ENCODE measurements at places on chromosomes 2 and 18.

DNA sequence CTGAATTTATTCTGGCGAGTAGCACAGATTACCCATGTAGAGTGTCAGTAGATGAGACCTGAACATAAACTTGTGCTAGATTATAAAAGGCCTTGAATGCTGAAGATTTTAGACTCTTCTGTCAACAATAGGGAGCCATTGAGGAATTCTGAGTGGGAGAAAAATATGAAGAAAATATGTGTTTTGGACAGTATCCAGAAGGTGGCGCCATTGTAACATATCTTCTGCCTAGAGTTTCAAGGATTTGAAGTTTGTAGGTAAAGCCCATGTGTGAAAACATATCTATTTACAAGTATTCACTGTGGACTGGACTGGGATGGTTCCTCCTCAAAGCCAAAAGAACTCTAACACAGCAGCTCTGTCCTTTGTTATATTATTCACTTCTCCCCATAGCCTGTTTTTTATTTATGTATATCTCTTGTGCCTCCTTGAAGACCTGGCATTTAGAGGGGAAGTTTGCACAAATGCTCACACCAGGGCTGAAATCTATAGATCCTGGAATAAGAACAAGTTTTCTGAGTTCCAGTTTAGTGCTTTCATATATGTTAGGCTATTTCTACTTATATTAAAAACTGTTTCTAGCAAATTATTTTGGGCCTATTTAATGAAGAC, 124.9 kb downstream of the RDH14 start:
- peak; percentile 36 for DNase-seq

DNA sequence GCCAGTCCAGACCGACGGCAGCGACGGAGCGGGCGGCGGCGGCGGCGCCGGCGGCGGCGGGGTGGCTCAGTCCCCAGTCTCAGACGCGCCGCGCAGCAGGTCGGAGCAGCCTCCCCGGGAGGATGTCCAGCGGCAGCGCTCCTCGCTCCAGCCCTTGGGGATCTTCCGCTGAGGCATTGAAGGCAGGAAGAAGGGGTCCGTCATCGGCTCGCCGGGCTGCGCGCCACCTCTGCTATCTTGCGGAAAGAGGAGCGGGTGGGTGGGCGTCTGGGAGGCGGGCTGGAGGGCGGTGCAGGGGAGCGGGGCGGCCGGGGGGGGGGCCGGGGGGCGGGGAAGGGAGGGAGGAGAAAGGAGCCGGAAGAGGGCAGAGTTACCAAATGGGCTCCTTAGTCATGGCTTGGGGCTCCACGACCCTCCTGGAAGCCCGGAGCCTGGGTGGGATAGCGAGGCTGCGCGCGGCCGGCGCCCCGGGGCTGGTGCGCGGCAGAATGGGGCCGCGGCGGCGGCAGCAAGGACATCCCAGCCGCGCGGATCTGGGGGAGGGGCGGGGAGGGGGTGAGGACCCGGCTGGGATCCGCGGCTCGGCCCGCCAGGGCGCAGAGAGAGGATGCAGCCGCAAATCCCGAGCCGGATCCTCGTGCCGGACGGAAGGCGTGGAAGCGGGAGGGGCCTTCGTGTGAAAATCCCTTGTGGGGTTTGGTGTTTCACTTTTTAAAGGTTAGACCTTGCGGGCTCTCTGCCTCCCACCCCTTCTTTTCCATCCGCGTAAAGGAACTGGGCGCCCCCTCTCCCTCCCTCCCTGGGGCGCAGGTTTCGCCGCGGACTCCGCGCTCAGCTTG, at the start of gene NETO1:
Gene NETO1, minus strand, starts transcription at position 242 of the 839 bp plus-strand sequence. CDS start 696 bp downstream, outside the sequence.
- DNase-seq, result peak; percentile 22

DNA sequence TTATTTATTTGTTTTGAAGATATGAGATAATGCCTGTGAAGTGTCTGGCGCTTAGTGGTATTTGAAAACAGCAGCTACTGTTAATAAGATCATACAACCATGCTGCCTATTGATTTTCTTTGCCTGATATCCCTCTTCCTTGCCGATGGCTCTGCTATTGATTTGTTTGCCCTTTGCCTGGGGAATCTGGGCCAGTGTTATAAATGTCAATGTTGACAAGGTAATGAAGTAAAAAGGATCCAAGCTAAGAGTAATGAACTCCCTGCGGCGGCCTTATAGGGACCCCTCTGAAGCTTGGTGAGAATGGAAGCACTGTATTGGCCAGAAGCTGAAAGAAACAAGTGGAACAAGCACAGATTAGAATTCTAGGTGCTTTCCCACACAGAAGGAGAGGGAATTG, 854.6 kb downstream of the CNTNAP5 start:
- no peak for DNase-seq

GRCh38 chr2:237298151-237299118, 115.5 kb downstream of the COL6A3 start:
- DNase-seq, result peak; percentile 55

- DNase-seq, result no peak
Observed at GRCh38 chr2:106028192-106028591, 165.9 kb downstream of the UXS1 start.

DNA sequence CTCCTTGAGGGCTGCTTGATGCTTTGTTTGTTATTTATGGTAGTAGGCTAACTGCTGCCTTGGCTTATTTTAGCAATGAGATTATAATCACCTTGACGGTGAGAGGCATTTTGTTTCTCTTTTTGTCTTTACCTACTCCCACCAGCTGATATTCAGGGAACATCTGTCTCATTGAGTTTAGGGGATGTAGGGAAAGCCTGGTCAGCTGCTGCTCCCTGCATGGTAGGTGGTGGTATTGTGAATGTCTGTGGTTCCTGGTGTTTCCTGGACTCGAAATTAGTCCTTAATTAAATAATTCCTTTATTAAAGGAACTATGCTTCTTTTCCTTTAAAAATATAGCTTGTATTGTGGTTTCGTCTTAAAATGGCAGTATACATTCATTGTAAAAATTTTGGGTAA, 77.8 kb downstream of the ADAM23 start:
- no peak for DNase-seq

All from AG20443 (cell line).